IgD-negative memory B cell (primary cell): ENCODE measurements at places on chromosomes 1 and 21. TPM values are rescaled to one million over a fixed set of nuclear protein-coding genes. Genes with fewer than 3 reads are reported as not detected.

The CLEC20A gene
- 1.8 TPM for polyA plus RNA-seq

The S100PBP gene
- polyA plus RNA-seq, result 10.7 TPM

The ZNF687 gene
- polyA plus RNA-seq, result 3.0 TPM

The SELENBP1 gene
- not detected for polyA plus RNA-seq

The C1orf21 gene
- polyA plus RNA-seq, result 1.7 TPM

The TMEM54 gene
- polyA plus RNA-seq, result not detected

The OR10Z1 gene
- polyA plus RNA-seq, result not detected

The DCAF8 gene
- 57.8 TPM for polyA plus RNA-seq

The KCND3 gene
- not detected for polyA plus RNA-seq

The ACTN2 gene
- polyA plus RNA-seq, result not detected

The PLA2G2F gene
- polyA plus RNA-seq, result not detected

The FAM3B gene
- not detected for polyA plus RNA-seq

The MX1 gene
- polyA plus RNA-seq, result 128 TPM

The PARP1 gene
- polyA plus RNA-seq, result 321 TPM

The CACNA1E gene
- polyA plus RNA-seq, result 0.16 TPM
